ENCODE measurements at places on chromosomes 7 and 10.
A peak's percentile ranks its signal among the peaks of the same experiment; 100 is the strongest.

DNA sequence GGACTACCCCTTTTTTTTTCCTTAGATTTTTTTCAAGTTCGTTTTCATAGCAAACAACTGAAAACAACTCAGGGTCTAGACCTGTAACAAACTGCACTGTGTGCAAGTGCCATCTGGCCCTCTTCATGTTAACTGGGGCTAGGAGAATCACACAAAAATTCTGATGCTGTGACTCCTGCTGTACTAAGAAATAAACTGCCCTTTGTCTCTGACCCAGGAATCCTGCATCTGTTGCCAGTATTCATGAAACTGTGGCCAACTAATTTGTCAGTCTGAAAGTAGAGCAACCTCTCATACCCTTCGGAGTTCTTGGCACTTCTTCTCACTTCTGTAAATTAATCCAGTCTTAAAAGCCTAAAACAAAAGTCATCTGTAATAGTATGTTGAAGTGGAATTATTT lies 218.4 kb upstream of the PCDH15 start:
- no peak for DNase-seq

- peak; percentile 59 for DNase-seq
These were observed 12.0 kb downstream of the SGCE start for GRCh38 chr7:94643771-94644545.

DNA sequence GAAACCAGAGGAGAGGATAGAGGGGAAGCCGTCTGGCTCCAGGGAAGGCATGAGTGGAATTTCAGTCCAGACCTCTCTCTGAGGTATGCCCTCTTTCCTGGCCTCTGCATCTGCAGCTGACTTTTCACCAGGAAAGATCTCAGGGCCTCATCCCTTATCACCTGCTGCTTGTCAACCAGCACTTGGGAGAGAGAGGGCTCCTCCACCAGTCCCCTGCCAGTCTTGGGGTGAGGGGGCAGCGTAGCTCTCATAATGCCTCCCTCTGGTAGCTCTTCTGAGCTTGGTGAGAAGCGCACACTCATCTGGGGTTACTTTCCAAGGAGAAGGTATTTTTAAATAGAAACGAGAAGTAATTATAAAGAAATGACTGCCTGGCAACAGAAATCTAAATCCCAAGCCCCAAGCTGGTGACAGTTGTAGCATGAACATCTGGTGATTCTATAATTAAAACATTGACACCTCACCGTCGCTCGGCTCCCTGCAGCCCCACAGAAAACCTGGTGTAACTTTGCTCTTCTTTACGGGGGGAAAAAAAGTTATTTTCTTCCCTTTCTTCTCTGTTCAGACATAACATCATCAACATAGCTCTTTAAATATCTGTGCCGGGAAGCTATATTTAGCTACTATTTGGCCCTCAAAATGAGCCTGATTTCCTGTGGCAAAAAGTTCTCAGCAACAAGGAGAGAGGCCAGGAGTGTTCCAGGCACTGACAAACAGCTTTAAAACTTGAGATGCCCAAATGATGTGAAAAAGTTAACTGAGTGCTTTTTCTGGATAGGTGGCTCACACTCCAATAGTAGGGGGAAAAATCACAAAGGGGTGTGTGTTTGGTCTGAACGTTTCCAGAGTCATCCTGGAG lies 26.9 kb downstream of the HIP1 start:
- no peak for DNase-seq

GRCh38 chr7:81469153-81469868 lies 300.5 kb downstream of the HGF start:
- DNase-seq = no peak

DNA sequence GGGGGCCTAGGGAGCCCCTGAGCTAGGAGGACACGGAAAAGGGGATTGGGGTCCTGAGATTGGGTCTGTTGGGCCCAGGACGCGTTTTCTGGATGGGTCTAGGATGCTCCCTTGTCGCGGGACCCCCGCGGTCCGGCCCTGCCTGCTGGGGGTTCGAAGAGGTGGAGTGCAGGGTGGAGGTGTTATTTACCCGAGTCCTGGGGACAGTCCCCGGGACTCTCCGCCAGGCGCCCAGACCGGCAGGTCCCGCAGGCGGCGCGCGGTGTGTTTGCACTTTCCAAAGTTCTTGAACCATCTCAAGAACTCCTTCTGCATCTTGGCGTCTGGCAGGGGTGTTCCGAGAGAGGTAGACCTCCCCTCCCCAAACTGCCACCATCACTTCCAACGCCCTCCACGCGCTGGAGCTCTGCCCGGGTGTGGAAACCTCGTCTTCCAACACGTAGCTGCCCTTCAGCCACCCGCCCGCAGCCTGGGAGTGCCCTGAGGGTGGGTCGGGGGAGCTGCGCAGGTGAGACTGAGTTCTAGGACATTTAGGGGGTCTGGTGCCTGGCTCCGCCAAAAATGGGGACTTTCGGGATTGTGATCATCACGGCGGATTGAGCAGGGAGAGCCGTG lies 569 bp downstream of the CAV1 start:
- DNase-seq = no peak

GRCh38 chr10:119477444-119477843 lies 65.1 kb downstream of the RGS10 start:
- no peak for DNase-seq

GRCh38 chr10:109029870-109030269 lies 893.4 kb downstream of the XPNPEP1 start:
- no peak for DNase-seq

DNA sequence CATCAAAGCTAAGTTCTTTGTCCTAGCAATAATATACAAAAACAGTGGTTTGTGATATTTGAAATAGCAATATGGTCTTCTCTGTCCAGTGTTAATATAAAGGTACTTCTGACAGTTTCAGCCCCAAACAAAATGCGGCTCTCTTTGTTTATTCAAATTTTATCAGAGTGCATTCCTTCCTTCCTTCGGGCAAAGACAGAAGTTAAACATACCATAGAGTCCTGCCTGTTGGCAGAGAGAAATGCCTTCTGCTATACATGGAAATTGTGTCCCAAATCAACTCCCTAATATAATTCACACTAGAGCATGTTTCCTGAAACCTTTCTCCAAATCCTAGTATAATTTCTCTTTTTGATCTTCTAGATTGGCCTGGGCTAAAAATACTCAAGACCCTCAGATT lies 21.2 kb upstream of the ATE1 start:
- DNase-seq = no peak

- DNase-seq = no peak
These were observed 88.2 kb upstream of the CXCL12 start for GRCh38 chr10:44473146-44473545.

- DNase-seq = no peak
These were observed 177.9 kb downstream of the PLXNA4 start for GRCh38 chr7:132398253-132398925.

- no peak for DNase-seq
These were observed 4.7 kb upstream of the HBP1 start for GRCh38 chr7:107164092-107164491.

- DNase-seq = peak; percentile 22
These were observed 1250.6 kb downstream of the GATA3 start for GRCh38 chr10:9305018-9305655.

GRCh38 chr7:29588900-29589696 lies 25.5 kb downstream of the PRR15 start:
- no peak for DNase-seq

GRCh38 chr10:101134299-101135127 lies 3.4 kb downstream of the TLX1 start:
- no peak for DNase-seq

GRCh38 chr7:102895602-102896001 lies 17.2 kb upstream of the LRRC17 start:
- no peak for DNase-seq

DNA sequence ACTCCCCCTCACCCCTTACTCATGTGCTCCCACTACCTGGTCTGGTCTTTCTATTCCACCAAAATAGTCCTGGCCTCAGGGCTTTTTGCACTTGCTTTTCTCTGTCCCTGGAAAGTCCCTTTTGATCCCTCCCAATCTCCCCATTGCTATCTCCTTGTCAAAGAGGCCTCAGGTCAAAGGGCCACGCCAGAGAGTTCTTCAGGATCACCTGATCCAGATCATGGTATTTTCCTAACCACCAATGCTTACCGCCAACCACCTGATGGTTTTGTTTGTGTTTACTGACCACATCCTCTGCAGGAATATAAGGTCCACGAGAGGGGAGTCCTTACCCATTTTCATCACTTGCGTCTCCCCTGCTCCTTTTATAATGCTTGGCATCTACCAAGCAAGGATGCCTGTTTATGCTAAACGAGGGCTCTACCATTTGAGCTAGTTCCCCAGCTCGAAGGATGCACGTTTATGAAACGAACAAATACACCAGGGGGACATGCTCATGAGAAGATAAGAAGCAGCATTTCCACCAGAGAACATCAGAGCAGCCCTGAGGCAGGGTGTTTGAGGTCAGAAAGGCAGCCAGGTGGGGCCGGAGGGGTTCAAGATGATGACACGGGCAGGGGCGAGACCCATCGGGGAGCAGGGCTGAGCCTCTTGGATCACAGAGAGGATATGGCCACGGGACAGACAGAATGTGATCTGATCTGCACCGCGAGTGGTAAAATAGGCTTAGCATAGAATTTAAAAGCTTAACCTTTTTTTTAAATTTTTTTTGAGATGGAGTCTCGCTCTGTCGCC lies 43.1 kb upstream of the FOXK1 start:
- no peak for DNase-seq
